ENCODE measurements at places on chromosomes 11 and 22.

- no peak for DNase-seq
These were observed 4.5 kb downstream of the PRDM11 start for GRCh38 chr11:45150943-45151342.

DNA sequence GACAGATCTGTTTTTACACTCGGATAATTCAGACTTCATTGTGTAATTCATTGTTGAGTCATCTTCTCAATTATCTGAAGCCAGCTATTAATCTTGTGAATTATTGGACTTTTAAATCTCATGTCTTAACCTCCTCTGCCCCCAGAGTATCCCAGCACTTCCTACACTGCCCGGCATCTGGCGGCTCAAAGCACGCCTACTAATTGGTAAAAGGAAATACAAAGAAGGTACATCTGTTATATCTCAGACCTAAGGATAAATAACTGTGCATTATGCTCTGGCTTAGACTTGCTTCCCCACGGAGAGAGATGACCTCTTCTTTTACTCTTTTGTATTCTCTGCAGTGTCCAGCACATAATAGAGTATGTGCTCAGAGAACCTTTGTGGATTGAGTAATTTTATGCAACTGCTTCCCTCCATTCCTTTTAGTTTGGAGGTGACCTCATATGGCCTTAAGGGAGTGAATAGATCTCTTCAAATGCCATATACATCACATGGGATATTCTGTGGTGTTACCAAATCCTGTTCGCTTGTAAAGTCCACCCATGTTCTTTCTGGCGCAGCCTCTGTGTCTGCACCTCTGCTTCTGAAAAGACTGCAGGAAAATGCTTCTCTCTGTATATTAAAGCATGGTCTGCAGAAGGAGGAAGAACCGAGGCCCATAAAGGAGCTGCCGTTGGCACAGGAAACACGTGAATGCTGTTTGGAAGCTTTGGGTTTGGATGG is 125.6 kb upstream of the SORL1-AS1 start:
- DNase-seq, result no peak

DNA sequence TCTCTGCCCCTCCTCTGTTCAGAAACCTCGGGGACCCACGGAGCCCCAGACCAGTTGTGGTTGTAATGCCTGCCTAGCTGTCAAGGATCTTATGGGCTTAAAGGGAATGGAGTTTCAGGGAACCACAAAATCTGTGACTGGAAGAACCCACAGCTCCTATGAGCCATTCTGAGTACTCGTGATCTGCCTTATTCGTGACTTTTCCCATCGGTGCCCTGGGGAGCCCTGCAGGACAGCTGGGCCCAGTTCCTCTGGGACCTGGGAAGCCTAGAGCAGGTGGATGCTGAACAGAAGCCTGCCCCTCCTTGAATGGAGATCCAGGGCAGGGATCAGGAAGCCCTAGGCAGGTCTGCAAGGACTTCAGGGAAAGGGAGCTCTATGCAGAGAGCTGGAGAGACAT is 42.1 kb upstream of the TTC12 start:
- no peak for DNase-seq

GRCh38 chr11:85602526-85603213 is 24.5 kb downstream of the DLG2 start:
- no peak for DNase-seq

DNA sequence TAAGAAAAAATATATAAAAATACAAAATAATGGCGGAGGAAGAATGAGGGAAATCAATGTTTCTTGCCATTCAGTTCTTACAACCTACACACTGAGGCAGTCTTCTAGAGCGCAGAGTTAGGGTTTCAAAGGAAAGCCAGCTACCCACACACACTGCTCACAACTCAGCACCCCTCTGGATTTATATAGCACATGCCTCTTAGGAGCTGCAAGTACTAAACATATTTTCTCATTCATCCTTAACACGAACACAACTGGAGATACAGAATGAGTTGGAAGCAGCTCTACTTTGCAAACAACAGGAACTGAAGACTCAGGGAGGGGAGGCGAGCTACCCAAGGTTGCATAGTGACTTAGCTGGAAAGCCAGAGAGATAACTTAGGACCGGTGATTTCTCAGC is 293.8 kb downstream of the CTTN start:
- DNase-seq, result no peak

GRCh38 chr11:119910051-119910450 is 181.1 kb upstream of the NECTIN1 start:
- DNase-seq, result no peak

DNA sequence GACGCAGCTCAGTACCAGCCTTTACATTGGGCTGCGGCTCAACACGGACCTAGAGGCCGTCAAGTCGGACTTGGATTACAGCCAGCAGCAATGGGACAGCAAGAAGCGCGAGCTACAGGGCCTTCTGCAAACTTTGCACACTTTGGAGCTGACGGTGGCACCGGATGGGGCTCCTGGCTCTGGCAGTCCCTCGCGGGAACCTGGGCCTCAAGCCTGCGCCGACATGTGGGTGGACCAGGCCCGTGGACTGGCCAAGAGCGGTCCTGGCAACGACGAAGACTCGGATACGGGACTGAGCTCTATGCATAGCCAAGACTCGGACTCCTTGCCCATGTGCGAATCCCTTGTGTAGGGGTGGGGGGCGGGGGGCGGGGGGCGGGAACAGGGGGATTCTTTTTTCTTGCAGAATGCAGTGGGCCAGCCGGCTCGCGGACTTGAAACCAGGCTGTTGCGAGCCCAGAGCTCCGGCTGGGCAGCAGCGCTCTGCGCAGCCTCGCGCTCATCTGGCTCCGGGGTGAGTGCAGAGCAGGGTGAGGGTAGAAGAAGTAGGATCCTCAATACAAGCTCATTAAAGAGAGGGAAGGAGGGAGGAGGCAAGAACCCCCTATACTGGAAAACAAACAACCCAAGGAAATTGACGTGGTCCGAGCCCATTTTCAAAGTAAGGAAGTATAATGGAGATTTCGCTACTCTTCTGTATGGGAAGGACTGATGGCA is 1.8 kb downstream of the RASSF10 start:
- DNase-seq, result no peak

DNA sequence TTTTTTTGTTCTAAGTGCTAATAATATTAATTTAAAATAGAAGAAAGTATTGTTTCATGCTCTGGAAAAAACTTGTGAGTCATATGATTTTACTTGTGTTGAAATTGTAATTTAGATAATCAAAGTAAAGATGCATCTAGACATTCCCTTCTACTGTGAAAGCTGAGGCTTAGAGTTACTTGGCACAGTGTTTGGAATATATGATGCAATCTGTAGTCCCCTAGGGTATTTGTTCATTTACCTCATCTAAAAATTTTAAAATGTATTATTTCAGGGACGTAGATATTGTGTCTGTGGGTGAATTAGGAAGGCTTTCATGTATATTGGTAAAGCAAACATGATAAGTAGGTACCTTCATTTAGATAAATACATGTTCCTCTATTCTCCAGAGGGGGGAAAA is 793.5 kb upstream of the CNTN5 start:
- DNase-seq, result no peak

DNA sequence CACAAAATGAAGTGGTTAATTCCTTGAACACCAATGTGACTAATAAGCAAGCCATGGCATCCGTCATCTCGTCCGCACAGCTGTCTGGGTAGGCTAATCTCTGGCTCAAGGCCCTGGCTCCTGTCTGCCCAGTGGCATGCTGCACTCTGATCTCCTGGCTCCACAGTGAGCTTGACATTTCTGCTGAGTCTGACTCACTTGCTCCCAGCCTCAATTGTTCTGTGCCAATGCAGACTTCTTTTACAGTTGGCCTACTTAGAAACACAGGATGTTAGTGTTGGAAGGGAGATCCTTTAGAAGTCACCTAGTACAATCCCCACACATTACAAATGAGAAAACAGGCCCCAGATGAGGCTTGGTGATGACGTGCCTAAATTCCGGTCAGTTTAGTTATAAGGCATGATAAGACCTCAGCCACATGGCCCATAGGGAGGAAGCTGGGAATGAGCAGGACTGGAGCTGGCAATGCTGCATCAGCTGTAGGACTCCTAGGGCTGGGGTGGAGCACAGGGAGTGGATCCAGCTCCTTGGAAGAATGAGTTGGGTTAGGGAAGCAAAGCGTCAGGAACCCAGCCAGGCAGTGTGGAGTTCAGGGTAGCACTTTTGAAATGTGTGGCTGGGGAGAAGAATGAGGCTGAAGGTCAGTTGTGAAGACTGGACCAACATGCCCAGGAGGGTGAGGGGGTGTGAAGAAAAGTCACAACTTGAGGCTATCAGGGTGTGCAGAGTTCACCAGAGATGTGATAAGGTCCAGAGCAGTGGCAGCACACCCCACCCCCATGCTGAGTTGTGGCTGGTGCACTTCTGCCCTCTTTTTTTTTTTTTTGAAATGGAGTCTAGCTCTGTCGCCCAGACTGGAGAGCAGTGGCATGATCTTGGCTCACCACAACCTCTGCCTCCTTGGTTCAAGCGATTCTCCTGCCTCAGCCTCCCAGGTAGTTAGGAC is 70.2 kb upstream of the EED start:
- DNase-seq, result no peak
